ENCODE measurements at places on chromosomes 2 and 18. TPM values are rescaled to one million over a fixed set of nuclear protein-coding genes. Genes with fewer than 3 reads are reported as not detected.

The ITPRIPL1 gene
- 44.8 TPM for total RNA-seq

The AGXT gene
- not detected for total RNA-seq

The DGKD gene
- 52.3 TPM for total RNA-seq

The ACMSD gene
- total RNA-seq: not detected

DNA sequence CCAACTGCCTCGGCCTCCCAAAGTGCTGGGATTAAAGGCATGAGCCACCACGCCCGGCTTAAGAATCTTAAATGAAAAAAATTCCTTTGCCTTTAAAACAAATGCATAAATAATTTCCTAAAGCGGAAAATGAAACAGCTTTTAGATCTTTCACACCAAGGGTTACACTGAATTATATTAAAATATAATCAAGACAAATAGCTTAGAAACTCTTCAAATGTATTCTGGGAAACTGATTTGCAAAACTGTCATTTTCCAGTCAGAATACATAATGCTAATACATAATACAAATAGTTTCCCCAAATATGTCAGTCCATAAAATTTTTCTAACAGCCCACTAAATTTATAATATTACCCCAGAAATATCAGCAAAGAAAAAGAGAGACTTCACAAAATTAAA, 68.3 kb upstream of the PGAP1 start:
- no peaks in the 10 kb centered on the region for H3K27me3 ChIP-seq
- no peak overlapping the region for H3K27ac ChIP-seq
- peaks cover 71% of the 10 kb centered on the region for H3K36me3 ChIP-seq
- DNase-seq: no peak
- no peak overlapping the region for H3K4me3 ChIP-seq

DNA sequence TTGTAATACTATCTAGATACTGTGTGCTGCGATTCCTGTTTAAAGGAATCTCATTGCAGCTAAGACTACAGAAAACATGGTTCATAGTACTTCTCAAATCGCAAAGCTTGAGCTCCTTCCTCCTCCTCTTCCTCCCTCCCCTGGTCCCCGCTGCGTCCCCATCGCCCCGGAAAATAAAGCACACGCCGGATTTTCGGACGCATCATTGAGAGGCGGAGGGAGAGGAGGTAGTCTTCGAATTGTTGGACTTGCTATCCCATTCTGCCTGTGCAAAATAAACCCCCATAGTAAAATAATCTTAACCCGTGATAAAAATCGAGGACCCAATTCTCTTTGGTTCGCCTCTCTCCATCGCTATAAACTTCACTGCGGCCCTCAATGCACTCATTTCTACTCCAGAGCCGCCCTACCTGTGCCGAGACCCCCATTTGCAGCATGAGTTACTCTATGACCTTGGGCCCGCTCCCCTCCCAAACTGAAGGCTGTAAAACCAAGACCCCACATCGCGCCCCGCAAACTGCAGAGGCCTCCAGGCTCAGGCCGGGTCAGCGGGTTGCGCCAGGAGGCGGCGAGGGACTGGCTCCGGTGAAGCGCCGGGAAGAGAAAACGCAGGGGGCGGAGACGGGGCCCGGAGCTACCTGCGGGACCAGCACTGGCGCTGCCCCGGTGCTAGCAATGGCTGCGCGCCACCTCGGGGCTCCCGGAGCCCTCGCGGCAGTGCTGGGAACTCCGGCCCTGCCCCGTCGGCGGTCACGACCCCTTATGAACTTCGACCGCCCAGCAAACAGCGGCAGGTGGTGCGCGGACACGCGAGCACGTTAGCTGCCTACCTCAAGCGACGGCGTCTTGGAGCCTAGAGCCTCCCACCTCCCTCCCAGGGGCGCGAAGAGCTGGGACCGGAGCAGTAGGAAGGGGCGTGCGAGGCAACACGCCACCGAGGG, 649 bp downstream of the ESCO1 start:
- no peaks in the 10 kb centered on the region for H3K27me3 ChIP-seq
- DNase-seq: no peak
- peak overlapping the region; percentile 84 for H3K27ac ChIP-seq
- H3K36me3 ChIP-seq: peaks cover 8% of the 10 kb centered on the region
- peak overlapping the region; percentile 98 for H3K4me3 ChIP-seq

- H3K36me3 ChIP-seq: no peaks in the 10 kb centered on the region
- H3K27me3 ChIP-seq: no peaks in the 10 kb centered on the region
- no peak overlapping the region for H3K27ac ChIP-seq
- DNase-seq: no peak
- no peak overlapping the region for H3K4me3 ChIP-seq
- H3K4me1 ChIP-seq: no peaks in the 10 kb centered on the region
Measured at GRCh38 chr18:8503248-8503647, 106.0 kb upstream of the RAB12 start.

DNA sequence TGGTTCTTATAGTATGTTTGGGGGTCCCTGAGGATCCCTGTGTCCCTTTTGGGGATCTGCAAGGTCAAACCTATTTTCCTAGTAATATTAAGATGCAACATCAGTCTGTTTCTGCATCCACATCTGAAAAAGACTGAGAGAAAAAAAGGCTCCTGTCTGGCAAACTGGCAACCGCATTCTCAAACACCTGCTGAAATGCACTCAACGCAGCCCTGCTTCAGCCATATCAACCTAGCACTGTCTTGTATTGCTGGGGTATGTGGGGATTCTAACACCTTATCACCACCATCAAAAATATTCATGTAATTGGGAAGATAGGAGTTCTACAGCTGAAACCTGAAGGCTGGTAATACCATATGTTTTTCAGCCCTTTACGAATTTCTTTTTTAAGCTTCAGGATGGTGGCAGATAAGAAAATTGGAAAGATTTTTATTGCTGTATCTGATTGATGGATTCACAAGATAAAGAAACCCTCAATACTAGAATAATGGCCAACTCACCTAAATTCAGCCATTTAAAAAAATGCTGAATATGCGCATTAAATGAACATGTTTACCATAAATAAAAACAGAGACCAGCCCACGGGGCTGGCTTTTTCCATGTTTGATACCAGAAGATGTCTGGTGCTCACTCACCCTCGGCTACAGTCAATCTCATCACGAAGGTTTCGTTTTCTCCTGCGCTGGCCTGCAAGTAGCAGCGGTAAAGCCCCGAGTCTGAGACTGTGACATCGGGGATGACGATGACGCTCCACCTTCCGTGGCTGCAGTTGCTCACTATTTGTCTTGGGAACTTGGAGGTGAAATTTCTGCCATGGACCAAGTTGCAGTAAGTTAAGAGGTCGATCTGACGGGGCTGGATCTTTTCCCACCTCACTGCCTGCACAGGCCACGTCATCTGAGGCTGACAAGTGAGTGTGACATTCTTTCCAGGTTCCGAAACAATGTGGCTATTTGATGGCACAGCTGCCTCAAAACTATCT, 52.3 kb downstream of the CD226 start:
- DNase-seq: no peak
- H3K27ac ChIP-seq: peak overlapping the region; percentile 94

GRCh38 chr2:136718273-136718672, 47.1 kb upstream of the THSD7B start:
- no peaks in the 10 kb centered on the region for H3K36me3 ChIP-seq
- H3K27ac ChIP-seq: no peak overlapping the region
- no peaks in the 10 kb centered on the region for H3K4me1 ChIP-seq

- peaks cover 22% of the 10 kb centered on the region for H3K4me1 ChIP-seq
- peaks cover 7% of the 10 kb centered on the region for H3K36me3 ChIP-seq
- no peak for DNase-seq
- H3K4me3 ChIP-seq: no peak overlapping the region
- peaks cover 7% of the 10 kb centered on the region for H3K27me3 ChIP-seq
- peak overlapping the region; percentile 9 for H3K27ac ChIP-seq
Measured at GRCh38 chr2:169683425-169684134, 10.6 kb downstream of the CFAP210 start.

GRCh38 chr2:96848264-96848663, 4.4 kb upstream of the ANKRD23 start:
- H3K36me3 ChIP-seq: peaks cover 43% of the 10 kb centered on the region
- H3K4me1 ChIP-seq: no peaks in the 10 kb centered on the region
- H3K27me3 ChIP-seq: no peaks in the 10 kb centered on the region

GRCh38 chr2:225457482-225457881, 58.0 kb downstream of the NYAP2 start:
- no peak for DNase-seq
- no peaks in the 10 kb centered on the region for H3K36me3 ChIP-seq
- no peak overlapping the region for H3K4me3 ChIP-seq
- no peaks in the 10 kb centered on the region for H3K4me1 ChIP-seq
- no peak overlapping the region for H3K27ac ChIP-seq
